CD4-positive, alpha-beta T cell treated with Interleukin-17A for 1 hour (primary cell): ENCODE measurements at places on chromosomes 11 and 22.
A peak's percentile ranks its signal among the peaks of the same experiment; 100 is the strongest.

GRCh38 chr11:101030015-101030414, 99.6 kb downstream of the PGR start:
- DNase-seq, result no peak

GRCh38 chr11:77127235-77127911, 673 bp upstream of the MYO7A start:
- peak; percentile 51 for DNase-seq

DNA sequence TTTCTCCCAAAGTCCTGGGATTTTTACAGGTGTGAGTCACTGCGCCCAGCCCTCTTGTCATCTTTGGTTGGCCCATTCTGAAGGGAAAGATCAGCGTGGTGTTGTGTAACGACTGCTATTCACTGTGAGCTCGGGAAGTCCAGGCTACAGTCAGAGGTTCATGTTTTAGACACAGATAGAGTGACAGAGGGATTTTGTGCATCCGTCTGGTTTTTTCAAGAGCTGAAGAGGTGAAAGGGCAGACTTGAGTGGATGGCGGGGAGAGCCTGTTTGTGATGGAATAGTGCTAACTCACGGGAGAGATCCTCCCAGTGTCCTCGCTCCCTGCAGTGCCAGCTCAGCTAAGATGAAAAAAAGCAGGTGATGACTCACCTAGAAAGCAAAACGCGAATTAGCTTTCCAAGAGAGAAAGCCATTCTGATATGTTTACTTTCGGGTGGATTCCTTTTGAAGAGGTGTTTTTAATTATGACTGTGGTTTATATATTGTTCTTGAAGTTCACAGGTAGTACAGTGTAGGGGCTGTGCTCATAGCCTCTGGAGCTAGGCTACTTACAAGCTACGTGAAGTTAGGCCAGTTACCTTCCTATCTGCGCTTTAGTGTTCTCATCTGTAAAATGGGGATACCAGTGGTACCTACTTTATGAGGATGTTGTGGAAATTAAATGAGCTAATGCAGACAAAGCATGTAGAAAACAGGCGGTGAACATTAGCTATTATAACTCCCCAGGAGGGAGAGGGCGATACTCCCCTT, 67.2 kb downstream of the C11orf91 start:
- no peak for DNase-seq

DNA sequence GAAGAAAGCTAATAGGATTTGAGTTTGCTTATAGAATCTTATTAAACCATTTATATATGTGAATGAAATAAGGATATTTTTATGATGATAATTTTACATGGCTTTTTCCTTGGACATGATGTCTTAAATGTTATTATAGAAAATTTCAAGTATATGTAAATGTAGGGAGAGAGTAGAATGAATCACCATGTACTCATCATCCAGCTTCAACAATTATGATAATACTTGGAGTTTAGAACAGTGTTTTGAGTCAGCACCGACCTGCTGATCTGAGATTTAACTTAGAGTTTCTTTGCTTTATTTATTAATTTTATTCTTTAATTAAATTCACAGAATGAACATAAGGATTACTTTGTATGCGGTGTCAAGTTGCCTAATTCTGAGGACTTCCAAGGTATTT, 193.5 kb downstream of the UVRAG start:
- no peak for DNase-seq

GRCh38 chr11:116611998-116612620, 160.7 kb downstream of the BUD13 start:
- no peak for DNase-seq

DNA sequence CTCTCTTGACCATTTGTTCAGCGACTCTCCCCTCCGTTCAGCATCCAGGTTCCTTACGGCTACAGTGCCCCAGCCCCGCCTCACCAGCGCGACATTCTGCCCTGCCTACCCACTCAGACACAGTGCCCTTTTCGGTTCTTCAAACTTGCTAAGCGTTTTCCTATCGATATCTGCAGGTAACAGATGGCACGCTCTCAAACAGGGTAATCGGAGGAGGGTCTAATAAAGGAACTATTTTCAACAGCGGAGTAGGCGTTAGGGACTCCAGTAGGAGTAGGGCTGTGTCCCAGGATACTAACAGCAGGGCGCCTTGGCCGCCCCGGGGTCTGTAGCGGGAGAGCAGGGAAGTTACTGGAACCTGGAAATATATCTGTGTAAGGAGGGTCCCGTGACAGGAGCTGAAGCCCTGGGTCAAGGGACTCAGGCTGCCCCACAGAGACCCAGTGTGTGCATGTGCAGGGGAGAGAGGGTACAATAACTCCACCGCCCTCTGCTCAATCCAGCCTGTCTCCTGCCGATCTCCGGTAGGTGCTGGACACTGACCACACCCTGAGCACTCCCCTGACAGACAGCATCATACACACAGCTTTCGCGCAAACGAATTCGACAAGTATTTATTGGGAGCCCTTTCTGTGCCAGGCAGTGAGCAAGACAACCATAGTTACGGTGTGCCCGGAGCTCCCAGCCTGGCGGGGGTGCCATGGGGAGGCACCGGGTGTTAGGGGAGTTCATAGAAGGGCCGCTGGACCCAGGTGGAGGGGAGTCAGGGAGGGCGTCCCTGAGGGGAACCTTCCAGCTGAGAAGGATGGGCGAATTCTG, 2.1 kb downstream of the KLHL35 start:
- no peak for DNase-seq

GRCh38 chr11:18633256-18634139, 644 bp downstream of the SPTY2D1 start:
- peak; percentile 30 for DNase-seq

GRCh38 chr11:36586543-36586942, 7.8 kb upstream of the IFTAP start:
- peak; percentile 1 for DNase-seq

GRCh38 chr11:63560506-63561180, 2.5 kb downstream of the PLAAT2 start:
- peak; percentile 56 for DNase-seq

GRCh38 chr11:72782081-72782920, 11.5 kb downstream of the STARD10 start:
- no peak for DNase-seq

DNA sequence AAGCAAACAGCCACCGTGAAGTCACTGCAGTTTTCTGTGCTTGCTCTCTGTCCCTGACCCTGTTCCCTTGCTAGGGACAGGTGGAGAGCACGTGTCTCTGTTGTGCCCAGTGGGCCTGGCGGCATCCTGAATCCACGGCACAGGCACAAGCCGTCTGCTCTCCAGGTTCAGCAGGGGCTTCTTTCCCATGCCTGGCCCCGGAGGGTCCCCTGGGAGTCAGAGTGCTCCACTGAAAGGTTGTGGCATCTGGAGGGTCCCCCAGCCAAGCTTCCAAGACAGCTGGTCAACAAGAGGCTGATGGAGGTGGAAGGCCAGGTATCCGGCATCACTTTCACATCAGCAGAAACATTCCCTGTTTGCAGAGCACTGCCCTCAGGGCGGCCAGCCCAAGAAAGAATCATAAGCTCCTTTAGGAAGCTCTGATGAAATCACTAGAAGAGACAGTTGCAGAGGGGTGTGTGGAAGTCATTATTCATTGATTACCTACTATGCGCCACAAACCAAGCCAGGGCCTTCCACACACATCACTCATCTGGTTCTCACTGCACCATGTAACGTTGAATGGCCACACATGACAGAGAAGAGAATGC, 346.4 kb upstream of the B3GAT1 start:
- DNase-seq, result no peak

DNA sequence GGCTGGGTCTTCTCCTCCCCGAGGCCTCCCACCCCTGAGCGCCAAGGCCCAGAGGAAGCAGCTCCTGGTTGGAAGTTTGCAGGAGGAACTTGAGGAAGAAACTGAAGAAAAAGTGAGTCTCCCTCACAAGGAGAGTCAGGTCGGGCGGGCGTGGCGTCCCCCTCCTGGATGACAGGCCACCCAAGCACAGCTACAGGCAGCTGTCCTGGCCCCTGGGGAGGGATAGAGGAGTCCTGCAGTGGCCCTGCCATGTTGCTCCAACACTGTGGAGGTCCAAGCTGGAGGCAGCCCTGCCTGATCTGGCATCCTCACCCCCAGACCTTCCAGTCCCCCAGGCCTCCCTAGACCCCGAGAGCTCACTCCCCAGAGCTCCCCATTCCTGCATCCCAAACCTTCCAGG, 1150.1 kb downstream of the BRD1 start:
- no peak for DNase-seq

DNA sequence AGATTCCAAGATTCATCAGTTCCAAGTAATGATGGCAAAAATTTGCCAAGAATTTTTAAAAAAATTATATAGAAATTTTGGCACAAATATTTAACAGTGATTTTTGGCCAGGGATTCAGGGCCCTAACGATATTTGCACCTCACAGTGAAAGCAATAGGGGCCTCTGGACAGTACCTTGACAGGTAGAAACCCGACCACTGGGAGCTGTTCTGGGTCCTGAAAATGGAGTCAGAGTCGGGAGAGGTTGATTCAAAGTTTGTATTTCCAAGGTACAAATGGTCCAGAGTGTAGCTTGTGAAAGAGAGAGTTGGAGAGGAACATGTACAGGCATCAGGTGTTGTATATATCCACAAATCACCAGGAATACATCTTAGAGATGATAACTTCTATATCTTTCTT, 41.6 kb downstream of the MRGPRX2 start:
- no peak for DNase-seq

GRCh38 chr11:124674571-124674970, 867 bp downstream of the SPA17 start:
- DNase-seq, result no peak

DNA sequence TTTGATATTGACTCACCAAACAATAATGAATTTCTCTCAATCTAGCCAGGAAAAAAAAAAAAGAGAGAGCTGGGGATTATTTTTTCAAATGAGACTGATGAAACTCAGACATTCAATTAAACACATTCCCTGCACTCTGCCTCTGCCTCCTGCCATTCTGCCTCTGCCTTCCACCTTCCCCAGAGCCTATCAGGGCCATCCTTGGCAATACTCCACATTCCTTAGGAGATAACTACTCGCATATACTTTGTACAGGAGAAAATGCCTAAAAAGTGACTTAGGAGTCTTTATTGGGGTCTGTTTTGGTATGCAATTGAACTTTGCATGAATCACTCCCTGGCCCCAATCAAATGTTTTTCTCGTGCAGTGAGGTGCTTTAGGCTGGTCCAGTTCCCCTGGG, 246.6 kb upstream of the PLET1 start:
- no peak for DNase-seq

- DNase-seq, result no peak
These were observed 83.7 kb downstream of the CACNG2 start for GRCh38 chr22:36619797-36620399.

DNA sequence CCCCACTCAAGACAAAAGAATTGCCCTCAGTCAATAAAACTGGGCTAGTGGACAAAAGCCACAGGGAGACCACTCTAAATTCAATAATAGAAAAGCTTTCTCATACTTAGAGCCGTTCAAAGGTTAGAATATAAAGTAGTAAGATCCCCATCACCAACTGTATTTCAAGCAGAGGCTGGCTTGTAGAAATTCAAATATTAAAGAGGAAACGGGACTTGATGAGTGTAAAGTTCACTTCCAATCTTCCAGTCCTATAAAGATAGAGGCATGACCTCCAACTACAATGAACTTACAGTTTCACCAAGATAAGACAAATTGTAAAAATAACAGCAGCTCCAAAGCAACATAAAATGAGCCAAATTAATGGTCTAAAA, 70.4 kb downstream of the CCDC34 start:
- DNase-seq, result no peak

GRCh38 chr11:114562166-114562916, 2.7 kb upstream of the NXPE1 start:
- DNase-seq, result no peak

DNA sequence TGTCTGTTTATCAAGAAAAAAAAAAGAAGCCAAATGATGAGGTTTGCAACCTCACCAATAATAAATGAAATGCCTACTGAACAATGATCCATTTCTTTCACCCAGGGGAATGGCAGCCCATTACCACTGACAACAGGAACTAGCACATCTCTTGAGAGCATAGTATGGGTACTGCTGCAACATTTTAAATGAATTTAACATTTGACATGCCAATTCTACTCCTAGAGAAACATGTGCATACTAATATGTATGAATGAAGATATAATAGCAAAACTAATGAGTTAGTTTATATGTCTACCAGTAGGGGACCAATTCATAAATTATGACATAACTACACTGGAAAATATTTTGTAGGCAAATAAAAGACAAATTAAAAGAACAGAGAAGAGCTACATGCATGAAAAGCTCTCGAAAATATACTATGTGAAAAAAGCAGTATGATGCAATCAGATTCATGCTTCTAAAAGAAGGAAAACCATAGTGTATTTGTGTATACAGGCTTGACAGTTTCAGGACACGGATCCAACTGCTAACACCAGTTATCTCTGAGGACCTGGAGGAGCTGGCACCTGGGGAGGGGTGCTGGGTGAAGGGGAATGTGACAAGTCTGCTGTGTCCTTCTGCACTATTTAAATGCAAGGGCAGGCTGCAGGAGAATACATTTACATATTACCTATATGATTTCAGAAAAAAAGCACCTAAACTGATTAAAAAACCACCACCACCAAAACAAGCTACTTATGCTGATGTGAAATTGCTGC, 6.9 kb downstream of the SMCO4 start:
- no peak for DNase-seq

- no peak for DNase-seq
These were observed 75.1 kb downstream of the BUD13 start for GRCh38 chr11:116697639-116698038.

- no peak for DNase-seq
These were observed 11.5 kb upstream of the RAB39A start for GRCh38 chr11:107916671-107917241.

- peak; percentile 29 for DNase-seq
These were observed 34.7 kb upstream of the SEPTIN5 start for GRCh38 chr22:19679522-19680101.

DNA sequence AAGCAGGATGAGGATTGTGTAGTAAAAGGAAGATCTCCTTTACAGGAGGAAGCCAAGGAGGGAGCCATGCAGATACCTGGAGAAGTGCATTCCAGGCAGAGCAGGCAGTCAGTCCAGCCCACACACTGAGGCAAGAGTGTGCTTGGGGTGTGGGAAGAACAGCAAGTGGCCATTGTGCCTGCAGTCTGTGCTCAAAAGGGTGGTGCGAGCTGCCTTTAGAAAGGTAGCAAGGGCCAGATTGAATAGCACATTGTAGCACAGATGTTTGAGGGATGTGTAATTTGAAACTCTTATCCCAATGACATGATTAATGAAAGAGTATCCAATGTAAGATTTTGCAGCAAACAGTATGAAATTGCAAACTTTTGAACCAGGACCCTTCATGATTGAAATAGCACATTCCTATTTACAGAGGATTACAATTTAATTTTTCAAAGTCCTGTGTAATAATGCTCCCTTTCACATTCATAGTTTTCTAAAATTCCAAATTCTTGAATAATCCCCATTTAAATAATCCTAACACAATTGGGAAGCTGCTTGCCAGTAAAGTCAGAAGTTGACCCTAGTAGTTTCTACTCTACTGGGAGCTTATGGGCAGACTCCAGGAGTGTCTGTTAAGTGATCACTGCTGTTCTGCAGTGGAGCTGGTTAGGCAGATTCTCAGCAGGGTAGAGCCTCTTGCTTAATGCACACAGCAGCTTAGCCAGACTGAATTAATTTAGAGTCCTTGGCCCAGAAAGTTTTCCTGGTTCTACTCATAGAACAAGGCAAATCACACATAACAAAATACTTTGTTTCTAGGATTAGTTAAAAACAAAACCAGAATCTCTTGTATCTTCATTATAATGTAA, 78.1 kb downstream of the CYB5R2 start:
- DNase-seq, result no peak

GRCh38 chr11:68211546-68211945, 1.6 kb downstream of the KMT5B start:
- DNase-seq, result no peak

GRCh38 chr11:61686469-61686868, 6.3 kb downstream of the DAGLA start:
- DNase-seq, result no peak
